ENCODE measurements at places on chromosomes 7 and 10. TPM values are rescaled to one million over a fixed set of nuclear protein-coding genes. Genes with fewer than 3 reads are reported as not detected.

The SFRP5 gene
- not detected for total RNA-seq

The OTUD1 gene
- total RNA-seq: 94.5 TPM

The FOXI2 gene
- not detected for total RNA-seq

The NUDCD3 gene
- total RNA-seq: 60.6 TPM

The LEP gene
- total RNA-seq: not detected

The ITGA8 gene
- total RNA-seq: not detected

The HHEX gene
- total RNA-seq: 0.96 TPM

The CNNM1 gene
- 0.17 TPM for total RNA-seq

The ARHGEF35 gene
- 3.2 TPM for total RNA-seq

The NPSR1 gene
- total RNA-seq: not detected

The AGAP6 gene
- 13.9 TPM for total RNA-seq

The SYCE1 gene
- total RNA-seq: 0.30 TPM

The ZNF775 gene
- 0.38 TPM for total RNA-seq

The SEC31B gene
- 49.2 TPM for total RNA-seq

The NAT16 gene
- not detected for total RNA-seq

The TTYH3 gene
- 9.3 TPM for total RNA-seq

The SCART1 gene
- 5.0 TPM for total RNA-seq

The MYO1G gene
- total RNA-seq: 155 TPM

The NME8 gene
- not detected for total RNA-seq

The PRSS37 gene
- not detected for total RNA-seq

The HOXA1 gene
- 0.14 TPM for total RNA-seq

The FAM25C gene
- total RNA-seq: not detected

The FBXL13 gene
- total RNA-seq: 0.89 TPM

All from CD4-positive, alpha-beta T cell (primary cell).